ENCODE measurements at places on chromosomes 6 and 20. TPM values are rescaled to one million over a fixed set of nuclear protein-coding genes. Genes with fewer than 3 reads are reported as not detected.

FILIP1 gene
- not detected for total RNA-seq

DNA sequence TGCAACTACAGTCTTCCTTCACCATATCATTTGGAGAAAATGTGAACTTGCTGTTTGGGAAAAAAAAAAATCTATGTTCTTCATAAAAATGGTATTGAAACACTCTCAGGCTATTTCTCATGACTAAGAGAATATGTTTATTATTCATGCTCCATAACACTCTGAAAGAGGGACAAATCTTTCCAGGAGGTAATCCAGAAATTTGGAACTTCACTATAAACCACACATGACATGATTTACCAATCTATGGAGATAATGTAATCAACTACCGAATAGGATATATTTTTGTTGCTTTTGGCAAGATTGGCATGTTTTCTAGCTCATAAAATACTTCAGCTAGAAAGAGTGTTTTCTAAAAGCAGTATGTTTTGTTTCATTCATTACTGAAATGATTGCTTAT is 56.3 kb downstream of the THEMIS start:
- no peak for DNase-seq

GRCh38 chr6:4806337-4806725 is 30.1 kb downstream of the CDYL start:
- no peak for DNase-seq

DNA sequence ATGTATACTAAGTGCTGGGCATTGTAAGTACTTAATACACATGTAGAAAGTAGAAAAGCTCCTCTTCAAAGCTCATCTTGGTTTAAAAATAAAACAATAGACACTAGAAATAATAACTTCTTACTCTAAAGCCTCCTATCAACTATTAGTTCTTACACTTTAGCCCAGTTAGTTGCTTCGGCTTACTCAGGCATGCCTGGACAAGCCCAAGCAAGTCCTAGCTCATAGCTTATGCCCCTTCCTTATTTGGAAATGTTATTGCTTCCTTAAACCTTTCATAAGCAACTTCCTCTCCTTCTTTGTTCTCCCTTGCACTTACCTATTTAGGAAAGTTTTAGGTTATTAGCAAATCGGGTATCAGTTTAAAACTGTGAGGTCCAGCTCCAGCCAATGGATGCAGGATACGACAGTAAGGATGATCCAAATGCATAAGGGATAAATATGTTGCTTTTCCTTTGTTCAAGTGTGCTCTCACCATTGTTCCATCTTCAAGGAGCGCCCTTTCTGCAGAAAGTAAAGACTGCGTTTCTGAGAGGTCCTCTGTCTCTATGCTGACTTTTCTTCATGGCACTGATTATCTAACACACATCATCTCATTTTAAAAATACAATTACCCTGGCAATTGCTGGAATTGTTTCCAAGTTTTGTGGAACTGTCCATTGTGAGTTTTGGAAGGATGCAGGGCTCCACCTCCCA is 12.3 kb downstream of the TMEM30A start:
- DNase-seq = no peak

GRCh38 chr6:111722179-111722731 is 116.6 kb upstream of the TRAF3IP2 start:
- DNase-seq = no peak

DNA sequence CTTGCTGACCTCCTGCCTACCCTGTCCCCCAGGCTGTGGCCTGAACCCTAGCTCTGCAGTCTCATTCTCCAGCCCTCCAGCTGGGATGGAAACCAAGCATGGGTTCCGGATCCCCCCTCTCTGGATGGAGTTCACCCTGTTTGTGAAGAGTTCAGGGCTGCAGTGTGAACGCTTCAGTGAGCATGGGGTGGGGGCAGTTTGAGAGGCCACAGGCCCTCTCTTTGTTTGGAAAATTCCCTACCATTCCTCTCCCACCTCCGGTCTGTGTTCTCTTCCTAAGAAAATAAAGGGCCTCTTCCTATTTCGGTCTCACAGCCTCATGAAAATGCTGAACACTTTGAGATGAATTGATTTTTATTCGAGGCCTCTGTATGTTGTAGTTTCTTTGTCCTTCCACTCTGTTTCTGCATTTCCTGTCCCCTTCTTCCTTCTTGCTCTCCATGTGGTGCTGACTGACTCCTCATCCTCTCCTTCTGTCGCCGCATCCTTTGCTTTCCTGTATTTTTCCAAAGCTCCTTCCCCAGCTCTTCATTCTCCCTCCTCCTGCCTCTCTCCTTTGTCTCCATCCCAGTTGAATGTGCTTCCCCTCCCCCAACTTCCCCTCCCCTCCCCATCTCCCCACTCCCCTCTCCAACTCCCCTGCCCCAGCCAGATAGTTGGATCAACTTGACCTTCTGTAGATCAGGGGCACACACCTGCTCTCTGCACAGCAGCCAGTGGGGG is 2.4 kb upstream of the KCNK5 start:
- no peak for DNase-seq

DNA sequence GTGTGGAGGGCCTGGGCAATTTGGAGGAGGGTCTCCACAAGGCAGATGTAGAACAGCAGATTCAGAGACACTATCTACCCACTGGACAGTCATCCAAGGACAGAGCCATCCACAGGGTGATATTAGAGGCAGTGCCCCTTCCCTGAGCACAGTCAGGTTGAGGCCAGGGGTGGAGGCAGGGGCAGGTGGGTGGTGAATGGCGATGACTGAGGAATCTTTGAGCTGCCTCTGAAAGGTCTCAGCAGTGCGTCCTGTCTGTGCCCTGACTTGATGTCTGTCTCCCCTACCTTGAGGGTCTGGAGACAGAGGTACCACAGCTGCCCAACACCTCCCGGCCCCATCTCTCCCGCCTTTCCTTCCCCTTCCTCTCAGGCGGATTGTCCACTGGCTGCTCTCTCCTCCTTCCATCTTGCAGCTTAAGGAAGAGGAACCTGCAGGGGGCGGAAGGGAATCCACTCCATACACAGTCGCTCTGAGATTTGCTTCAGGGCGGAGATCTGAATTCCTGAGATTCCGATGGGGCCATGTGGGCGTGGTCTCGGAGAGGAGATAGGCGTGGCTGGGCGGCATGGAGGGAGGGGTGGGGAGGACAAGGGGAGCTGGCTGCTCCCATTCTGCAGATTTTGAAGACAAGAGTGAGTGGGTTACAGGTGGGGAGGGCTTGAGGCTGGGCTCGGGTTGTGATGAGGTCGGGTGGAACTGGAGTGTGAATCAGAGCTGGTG is 1.7 kb downstream of the MUCL3 start:
- DNase-seq = no peak

COX4I2 gene
- total RNA-seq = not detected

- DNase-seq = no peak
Measured at GRCh38 chr6:7100753-7101081, 7.0 kb upstream of the RREB1 start.

AVP gene
- not detected for total RNA-seq

- no peak for DNase-seq
Measured at GRCh38 chr6:1657771-1658165, 48.1 kb downstream of the FOXC1 start.

GRCh38 chr6:42942444-42942843 is 13.2 kb downstream of the CNPY3 start:
- DNase-seq = no peak

DNA sequence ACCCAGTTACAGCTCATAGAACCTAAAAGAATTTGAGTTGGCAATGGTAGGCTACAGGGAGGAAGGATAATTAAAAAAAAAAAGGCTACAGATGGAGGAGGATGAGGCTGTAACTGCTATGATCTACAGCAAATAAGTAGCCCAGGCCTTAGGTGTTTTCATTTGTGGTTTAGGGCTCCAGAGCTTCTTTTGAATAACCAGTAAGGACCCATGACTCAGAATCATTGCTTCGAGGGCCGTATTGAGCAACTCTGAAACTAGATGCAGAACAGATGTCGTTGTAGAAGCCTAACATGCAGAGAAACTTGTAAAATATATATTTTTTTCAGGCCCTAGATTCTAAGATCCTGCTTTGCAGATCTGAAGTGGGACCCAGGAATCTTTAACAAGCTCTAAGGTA is 19.0 kb upstream of the ASIP start:
- no peak for DNase-seq
